ENCODE measurements at places on chromosomes 2 and 18.

- no peak for DNase-seq
Observed at GRCh38 chr2:65161551-65162100, 31.7 kb upstream of the RAB1A start.

DNA sequence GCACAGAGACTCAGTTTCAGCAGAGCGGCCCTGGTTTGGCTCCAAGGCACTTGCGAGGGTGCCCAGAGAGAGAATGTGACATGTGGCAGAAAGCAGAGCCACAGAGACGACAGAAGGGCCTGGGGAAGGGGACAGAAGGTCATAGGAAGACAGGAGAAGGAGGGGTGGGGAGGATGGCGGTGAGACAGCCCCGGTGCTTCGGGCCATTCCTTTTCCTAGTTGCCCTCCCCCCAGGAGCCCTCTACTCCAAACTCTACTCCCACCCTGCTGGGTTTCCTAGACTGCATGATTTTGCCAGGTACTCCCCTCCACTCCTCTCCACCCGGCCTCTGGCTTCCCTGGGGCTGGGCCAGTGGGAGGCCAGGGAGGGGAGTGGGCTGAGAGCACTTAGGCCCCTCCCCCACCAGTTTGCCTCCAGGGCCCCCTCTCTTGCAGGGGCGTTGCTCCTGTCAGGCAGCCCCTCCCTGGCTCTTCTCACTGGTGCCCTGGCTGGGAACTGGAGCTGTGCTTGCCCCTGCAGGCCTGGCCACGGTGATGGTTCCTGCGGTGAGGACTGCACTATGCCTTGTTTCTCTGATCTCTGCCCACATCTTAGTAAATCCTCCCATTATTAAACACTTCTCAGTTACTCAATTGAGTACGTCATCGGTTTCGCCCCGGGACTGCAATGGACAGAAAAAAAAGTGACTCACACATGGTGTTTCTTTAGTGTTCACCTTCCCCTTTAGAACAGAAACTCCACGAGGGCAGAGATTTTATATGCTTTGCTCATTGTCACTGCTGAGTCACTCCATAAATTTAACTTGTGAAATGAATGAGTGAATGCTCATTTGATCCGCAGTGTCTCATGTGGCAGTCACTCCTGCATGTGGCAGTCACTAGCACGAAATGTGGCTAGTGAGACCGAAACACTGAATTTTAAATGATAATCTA is 58.7 kb upstream of the SP3 start:
- no peak for DNase-seq

- DNase-seq: no peak
Observed at GRCh38 chr2:67666386-67667053, 269.4 kb downstream of the ETAA1 start.

- no peak for DNase-seq
Observed at GRCh38 chr18:42548493-42548892, 567.0 kb downstream of the RIT2 start.

GRCh38 chr2:187900021-187900420 is 345.8 kb upstream of the TFPI start:
- no peak for DNase-seq

GRCh38 chr2:10434886-10435819 is 13.0 kb downstream of the ODC1 start:
- DNase-seq: peak; percentile 36

- no peak for DNase-seq
Observed at GRCh38 chr2:68250196-68250595, 2.1 kb downstream of the PPP3R1 start.

GRCh38 chr18:23397907-23398306 is 55.2 kb upstream of the RIOK3 start:
- no peak for DNase-seq

GRCh38 chr18:3824101-3824500 is 374.1 kb downstream of the TGIF1 start:
- no peak for DNase-seq

- DNase-seq: no peak
Observed at GRCh38 chr2:30694286-30695055, 112.8 kb downstream of the CAPN13 start.

DNA sequence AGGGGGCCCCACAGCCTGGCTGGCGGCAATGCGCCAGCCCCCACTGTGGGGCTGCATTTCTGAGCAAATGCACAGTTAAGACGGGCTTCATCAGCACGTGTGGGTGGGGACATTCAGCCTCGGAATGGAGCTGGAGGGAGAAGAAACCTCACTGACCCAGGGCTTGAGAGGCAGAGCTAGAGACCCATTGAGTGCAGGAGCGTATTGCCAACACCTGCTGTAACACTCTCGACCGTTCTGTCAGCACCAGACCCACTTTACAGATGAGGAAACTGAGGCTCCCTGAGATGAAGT is 200.9 kb upstream of the RAB6C start:
- no peak for DNase-seq

DNA sequence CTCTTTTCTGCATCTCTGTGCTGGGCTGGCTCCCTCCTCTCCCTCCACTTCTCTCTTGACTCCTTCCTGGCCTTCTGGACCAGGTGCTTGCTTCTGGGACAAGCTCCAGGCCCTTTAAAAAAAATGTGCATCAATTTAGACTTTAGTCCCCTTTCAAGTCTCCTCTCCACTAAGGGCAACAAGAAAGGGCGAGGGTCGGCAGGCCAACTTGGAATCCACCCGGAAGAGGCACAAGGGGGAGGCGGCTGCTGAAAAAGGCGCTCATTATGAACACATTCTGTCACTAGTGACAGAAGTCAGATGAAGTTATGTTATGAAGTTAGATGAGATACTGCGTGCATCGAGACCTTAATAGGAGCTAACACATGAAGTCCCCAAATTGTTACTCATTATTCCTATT is 13.6 kb upstream of the RHOB start:
- DNase-seq: no peak

GRCh38 chr2:221125691-221126090 is 446.4 kb downstream of the EPHA4 start:
- DNase-seq: no peak

DNA sequence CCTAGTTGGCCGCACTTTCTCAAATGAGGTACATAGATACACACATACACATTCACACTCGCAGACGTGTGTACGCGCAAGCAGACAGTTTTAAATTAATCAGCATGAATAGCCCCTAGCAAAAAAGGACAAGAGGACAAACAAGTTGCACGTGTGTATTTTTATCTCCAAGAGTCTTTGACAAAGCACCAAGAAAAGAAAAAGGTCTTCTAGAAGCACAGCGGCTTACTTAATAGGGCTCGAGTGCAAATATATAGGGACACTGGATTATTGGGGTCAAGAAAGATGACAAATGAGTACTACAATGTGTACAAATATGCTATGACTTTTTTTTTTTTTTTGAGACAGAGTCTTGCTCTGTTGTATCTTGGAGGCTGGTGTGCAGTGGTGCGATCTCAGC is 1.7 kb upstream of the BCL2 start:
- DNase-seq: no peak

- DNase-seq: no peak
Observed at GRCh38 chr2:127818794-127819425, 7.9 kb upstream of the WDR33 start.

GRCh38 chr2:162221064-162221463 is 22.2 kb downstream of the FAP start:
- no peak for DNase-seq

GRCh38 chr2:236657215-236657614 is 87.6 kb downstream of the ACKR3 start:
- DNase-seq: no peak

GRCh38 chr2:231197706-231198290 is 633 bp upstream of the ARMC9 start:
- DNase-seq: no peak

DNA sequence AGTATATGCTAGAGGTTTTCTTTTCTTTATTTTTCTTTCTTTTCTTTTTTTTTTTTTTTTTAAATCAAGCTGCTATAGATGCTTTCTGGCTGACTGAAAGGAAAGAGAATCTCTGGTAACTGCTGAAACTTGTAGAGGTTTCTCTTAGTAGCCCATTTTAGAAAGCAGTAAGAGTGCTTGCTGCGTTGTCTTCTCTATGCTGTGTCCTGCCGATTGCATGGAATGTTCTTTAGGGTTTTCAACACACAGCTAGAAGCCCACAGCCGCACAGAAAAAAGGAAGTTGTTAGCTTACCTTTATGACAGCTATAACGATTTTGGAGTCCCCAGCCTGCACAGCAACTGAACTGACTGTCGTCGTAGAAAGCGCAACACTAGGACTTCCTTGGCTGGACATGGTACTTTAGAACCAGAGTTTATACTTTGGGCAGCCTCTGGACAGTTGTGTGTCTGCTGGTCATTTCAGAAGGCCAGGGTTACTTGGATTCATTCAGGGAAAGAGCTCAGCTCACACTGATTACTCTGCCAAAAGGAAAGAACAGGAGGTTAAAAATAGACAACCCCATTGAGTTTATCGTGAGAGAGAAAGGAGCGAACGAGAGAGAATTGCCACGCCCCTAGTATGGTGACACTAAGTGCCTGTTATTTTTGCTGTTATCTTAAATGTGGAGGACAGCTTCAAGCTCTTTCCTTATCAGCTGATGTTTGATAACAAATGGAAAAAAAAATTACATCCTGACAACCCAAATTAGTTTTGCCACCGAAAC is at the start of gene CCDC141:
Gene CCDC141, minus strand, starts transcription at position 592 of the 766 bp plus-strand sequence. Its CDS starts 196 bp downstream, at position 396.
- no peak for DNase-seq

DNA sequence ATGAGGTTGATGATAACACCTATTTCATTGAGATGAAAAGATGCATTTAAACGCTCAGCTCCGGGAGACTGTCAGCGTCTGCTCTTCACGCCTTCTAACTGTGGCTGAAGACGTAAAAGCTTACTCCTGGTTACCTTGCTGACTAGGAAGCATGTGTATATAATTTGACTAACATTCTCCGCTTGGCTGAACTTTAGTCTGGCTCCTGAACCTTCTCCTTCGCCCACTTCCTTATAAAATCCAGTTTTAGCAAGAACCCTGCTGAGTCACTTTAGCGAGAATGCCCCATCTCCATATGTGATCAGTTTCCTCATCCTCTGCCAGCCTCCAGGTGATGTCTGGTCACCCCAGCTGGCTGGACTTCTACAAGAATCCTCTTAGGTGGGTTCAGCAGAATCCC is 12.7 kb upstream of the CREG2 start:
- no peak for DNase-seq

Measured in NCI-H1930 (cell line).